Hepatocyte (in vitro differentiated cells): ENCODE measurements at places on chromosomes 7 and 10. TPM values are rescaled to one million over a fixed set of nuclear protein-coding genes. Genes with fewer than 3 reads are reported as not detected.

- H3K27me3 ChIP-seq = no peaks in the 10 kb centered on the region
- no peak overlapping the region for H3K4me3 ChIP-seq
- H3K27ac ChIP-seq = no peak overlapping the region
- H3K36me3 ChIP-seq = no peaks in the 10 kb centered on the region
- DNase-seq = no peak
- no peaks in the 10 kb centered on the region for H3K4me1 ChIP-seq
Measured at GRCh38 chr7:155762036-155762435, 50.2 kb downstream of the SHH start.

PON3 gene
- not detected in 2 replicates for total RNA-seq

- DNase-seq = no peak
- H3K4me1 ChIP-seq = no peaks in the 10 kb centered on the region
- H3K36me3 ChIP-seq = no peaks in the 10 kb centered on the region
- no peak overlapping the region for H3K27ac ChIP-seq
Measured at GRCh38 chr7:16264036-16264819, 157.1 kb downstream of the CRPPA start.

DNA sequence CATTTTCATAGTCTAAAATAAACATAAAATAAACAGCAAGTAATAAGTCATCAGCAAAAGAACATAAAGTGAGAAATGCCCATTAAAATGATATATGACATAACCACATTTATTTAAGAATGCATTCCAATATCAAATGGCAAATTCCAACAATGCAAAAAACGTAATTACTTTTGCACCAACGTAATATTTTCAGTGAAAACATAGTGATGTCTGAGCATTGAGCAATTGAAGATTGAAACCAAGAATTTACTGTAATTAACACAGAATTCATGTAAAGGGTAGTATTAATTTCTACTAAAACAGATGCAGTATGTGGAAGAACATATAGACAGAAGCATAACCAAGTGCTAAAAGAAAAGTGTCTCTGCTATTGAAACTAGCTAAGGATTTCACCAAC is 123.0 kb upstream of the TNS3 start:
- H3K4me1 ChIP-seq = no peaks in the 10 kb centered on the region
- no peak overlapping the region for H3K27ac ChIP-seq
- H3K27me3 ChIP-seq = no peaks in the 10 kb centered on the region

DNA sequence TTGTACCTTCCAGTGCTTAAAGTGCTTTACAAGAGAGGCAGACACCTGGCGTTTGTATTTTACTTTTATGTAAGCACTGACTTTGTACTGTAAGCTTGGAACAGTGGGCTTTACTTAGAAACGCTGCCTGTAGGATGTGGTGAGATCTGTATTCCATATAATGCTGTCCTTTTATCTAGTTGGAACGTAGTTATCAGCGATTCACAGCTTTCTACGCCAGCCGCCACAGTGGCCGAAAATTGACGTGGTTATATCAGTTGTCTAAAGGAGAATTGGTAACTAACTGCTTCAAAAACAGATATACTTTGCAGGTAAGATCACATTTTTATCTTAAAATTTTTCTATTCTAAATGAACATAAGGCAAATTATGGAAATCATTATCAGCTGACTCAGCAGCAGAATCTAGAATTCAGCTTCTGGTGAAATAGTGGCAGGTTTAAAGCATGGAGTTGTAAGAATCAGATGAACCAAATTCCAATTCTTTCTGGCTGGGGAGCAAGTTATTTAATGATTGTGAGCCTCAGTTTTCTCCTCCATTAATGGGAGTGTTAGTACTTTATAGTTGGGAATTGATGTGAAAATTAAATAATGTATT is 91.5 kb downstream of the CUL1 start:
- H3K27ac ChIP-seq = no peak overlapping the region
- H3K4me3 ChIP-seq = no peak overlapping the region
- H3K36me3 ChIP-seq = no peaks in the 10 kb centered on the region

CH25H gene
- 3.9 and 8.8 TPM in 2 replicates for total RNA-seq

DNA sequence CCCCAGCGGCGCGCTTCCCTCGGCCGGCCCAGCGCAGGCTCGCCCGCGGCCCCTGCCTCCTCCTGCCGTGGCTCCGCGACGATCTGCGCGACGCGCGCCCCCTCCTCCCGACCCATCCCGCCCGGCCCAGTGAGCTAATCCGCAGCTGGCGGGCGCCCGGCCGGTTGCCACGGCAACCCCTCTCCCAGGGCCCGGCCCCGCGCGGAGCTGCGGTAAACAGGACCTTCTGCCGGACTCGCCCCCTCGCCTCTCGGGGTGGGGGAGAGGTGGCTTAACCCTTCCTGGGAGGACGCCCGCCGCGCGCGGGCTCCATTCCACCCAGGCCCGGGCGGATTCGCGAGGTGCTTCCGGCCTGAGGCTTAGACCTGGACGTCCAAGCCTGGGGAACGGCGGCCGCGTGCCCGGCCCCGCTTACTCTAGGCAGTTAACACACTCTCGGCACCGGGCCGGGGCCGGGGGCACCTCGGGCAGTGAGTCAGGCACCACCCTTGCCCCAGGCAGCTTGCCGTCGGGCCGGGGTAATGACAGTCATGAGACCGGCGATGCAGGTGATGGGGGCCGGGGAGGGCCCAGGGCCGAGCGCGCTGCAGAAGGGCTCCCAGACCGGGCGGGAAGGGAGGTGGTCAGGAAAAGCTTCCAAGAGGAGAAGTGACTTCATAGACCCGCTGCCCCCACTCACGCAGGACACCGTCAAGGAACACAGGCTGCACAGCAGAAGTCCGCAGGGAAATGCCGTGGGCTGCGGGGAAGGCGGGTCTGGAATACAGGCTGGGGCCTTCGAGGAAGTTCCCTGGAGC is at the start of gene DENND2A:
DENND2A (minus strand) TSS at position 87 of the 797 bp plus-strand sequence. CDS start 38,416 bp downstream, outside the sequence.
- no peaks in the 10 kb centered on the region for H3K36me3 ChIP-seq
- H3K4me1 ChIP-seq = peaks cover 25% of the 10 kb centered on the region
- peaks cover 6% of the 10 kb centered on the region for H3K27me3 ChIP-seq
- peak within 1 kb of the TSS; percentile 88 for H3K27ac ChIP-seq

- no peaks in the 10 kb centered on the region for H3K27me3 ChIP-seq
- peaks cover 16% of the 10 kb centered on the region for H3K4me1 ChIP-seq
- H3K27ac ChIP-seq = no peak overlapping the region
- no peak overlapping the region for H3K4me3 ChIP-seq
- H3K36me3 ChIP-seq = no peaks in the 10 kb centered on the region
- DNase-seq = no peak
Measured at GRCh38 chr7:107838816-107839565, 36.0 kb upstream of the SLC26A3 start.

GHRHR gene
- 12.2 TPM in 1 of 2 replicates, not detected in the other for total RNA-seq

DNA sequence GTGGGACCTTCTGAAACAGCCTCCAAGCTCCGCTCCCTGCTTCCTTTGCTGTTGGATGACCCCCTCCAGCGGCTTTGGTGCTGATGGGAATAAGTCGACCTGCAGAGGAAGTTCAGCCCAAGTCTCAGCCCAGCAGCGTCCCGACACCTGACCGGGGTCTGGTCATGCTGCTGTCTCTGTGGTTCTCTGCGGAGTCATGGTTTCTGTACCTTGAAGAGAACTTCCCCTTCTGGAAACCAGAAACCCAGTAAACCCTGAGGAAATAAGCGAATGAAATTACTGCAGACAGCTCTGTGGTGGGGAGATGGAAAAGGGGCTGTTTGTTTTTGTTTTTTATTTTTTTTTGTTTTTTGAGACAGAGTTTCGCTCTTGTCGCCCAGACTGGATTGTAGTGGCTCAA is 18.3 kb upstream of the ZNF12 start:
- H3K27ac ChIP-seq = no peak overlapping the region
- DNase-seq = no peak
- H3K4me1 ChIP-seq = peaks cover 6% of the 10 kb centered on the region
- H3K4me3 ChIP-seq = no peak overlapping the region
- H3K27me3 ChIP-seq = no peaks in the 10 kb centered on the region

DEPP1 gene
- total RNA-seq = 24.0 and 30.6 TPM in 2 replicates

CYP3A4 gene
- total RNA-seq = 29.8 and 43.4 TPM in 2 replicates

DNA sequence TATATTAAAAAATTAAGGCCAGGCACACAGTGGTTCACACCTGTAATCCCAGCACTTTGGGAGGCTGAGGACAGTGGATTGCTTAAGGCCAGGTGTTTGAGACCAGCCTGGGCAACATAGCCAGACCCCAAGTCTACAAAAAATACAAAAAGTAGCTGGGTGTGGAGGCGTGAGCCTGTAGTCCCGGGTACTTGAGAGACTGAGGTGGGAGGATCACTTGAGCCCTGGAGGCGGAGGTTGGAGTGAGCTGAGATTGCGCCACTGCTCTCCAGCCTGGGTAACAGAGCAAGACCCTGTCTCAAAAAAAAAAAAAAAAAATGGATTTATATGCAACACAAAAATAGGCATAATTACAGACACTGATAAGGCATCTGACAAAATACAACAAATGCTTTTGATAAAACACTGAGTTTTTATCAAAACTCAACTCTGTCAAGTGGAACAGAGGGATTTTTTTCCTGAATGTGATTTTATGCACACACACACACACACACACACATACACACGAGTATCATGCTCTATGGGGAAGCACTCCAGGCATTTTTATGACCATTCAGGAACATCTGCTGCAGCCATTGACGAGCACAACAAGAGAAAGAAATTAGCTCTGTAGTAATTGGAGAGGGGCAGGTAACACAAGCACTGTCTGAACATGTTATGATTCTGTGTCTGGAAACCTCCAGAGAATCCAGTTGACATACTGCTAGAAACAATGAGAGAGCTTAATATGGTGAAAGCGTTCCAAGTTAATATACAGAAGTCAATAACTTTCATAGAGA is 193.1 kb downstream of the WDR37 start:
- no peaks in the 10 kb centered on the region for H3K27me3 ChIP-seq
- H3K4me3 ChIP-seq = no peak overlapping the region
- H3K36me3 ChIP-seq = no peaks in the 10 kb centered on the region
- H3K4me1 ChIP-seq = no peaks in the 10 kb centered on the region
- no peak for DNase-seq

GRCh38 chr7:112097524-112097923 is 108.7 kb downstream of the DOCK4 start:
- no peak overlapping the region for H3K27ac ChIP-seq
- DNase-seq = no peak
- no peaks in the 10 kb centered on the region for H3K36me3 ChIP-seq
- no peak overlapping the region for H3K4me3 ChIP-seq
- no peaks in the 10 kb centered on the region for H3K27me3 ChIP-seq

GRCh38 chr10:100878291-100878910 is 34.4 kb upstream of the SLF2 start:
- peaks cover 39% of the 10 kb centered on the region for H3K4me1 ChIP-seq
- H3K27me3 ChIP-seq = peaks cover 3% of the 10 kb centered on the region
- H3K27ac ChIP-seq = no peak overlapping the region
- no peak overlapping the region for H3K4me3 ChIP-seq

DNA sequence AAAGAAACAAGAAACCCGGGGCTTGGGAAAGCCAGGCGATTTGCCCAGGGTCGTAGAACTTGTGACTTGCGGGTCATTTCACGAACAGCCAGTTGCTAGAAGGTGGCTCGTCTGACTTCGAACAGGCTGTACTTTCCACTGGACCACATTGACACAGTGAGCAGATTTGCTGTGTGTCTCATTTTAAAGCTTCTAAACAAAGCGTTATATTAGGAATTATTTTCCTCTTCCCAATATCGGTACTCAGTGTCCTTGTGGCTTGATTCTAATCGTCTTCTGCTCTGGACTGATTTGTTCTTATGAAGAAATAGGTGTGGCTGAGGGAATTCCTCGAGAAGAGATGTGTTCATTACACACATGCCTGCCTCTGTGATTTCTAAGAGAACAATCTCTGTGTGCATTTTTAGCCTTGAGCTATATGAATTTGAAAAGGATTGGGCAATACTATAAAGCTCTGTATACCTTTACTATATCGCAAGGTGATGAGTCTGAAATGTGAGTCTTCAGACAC is 150.0 kb upstream of the PRR15 start:
- H3K4me3 ChIP-seq = no peak overlapping the region
- no peaks in the 10 kb centered on the region for H3K36me3 ChIP-seq
- peaks cover 6% of the 10 kb centered on the region for H3K4me1 ChIP-seq
- no peaks in the 10 kb centered on the region for H3K27me3 ChIP-seq
- no peak for DNase-seq
- H3K27ac ChIP-seq = peak overlapping the region; percentile 20

EEPD1 gene
- total RNA-seq = 7.7 and 8.8 TPM in 2 replicates

DNA sequence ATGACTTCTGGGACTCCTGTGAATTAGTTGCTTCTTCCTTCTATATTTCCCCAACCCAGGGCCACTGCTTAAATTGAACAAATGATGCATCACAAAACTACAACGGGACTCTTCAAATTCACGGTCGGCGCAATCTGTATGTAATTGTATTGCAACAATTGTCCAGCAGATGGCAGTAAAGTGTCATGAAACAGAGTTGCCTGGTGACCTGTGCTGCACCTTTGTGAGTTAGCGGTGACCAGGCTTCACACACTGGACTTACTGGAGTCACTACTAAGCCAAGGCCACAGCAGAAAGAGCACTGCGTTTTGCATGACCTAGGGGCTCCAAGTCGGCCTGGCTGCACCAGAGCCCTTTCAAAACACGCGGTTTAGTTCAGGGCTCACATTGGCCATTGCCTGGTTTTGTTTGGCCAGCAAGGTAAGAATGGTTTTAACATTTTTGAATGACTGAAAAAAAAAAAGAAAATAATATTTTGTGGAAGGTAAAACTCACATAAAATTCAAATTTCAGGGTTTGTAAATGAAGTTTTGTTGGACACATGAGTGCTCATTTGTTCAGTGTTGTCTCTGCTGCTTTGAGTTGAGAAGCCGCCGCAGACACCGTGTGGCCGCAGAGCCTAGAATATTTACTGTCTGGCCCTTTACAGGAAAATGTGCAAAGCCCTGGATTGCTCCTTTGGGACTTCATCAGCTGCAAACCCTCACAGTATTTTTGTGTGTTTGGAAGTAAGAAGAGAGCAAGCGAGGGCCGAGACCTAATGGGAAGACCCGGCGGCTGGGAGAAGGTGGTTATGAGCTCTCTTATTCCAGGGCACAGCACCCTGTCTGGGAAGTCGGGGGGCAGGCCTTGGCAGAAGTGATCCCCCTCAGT is 23.2 kb upstream of the ZNF32 start:
- H3K27ac ChIP-seq = no peak overlapping the region
- no peaks in the 10 kb centered on the region for H3K36me3 ChIP-seq
- H3K27me3 ChIP-seq = peaks cover 10% of the 10 kb centered on the region
- peak; percentile 83 for DNase-seq
- H3K4me3 ChIP-seq = no peak overlapping the region

DNA sequence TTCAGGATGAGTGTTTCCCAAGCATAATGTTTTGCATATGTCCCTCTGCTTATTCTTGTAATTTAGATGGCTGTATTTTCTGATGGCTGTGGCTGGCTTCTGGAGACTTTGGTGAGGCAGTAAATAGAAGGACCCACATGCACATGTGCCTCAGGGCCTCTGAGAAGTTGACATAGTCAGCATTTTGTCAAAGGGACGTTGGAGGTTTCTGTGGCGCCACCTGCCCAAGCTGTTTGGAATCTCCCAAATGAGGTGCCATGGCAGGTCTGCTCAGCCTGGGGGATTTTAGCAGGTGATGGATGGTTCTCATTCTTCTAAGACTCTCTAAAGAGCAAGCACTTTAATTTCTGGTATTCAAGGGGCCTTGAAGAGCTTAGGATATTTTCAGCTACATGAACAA is 29.8 kb downstream of the C10orf120 start:
- H3K27me3 ChIP-seq = peaks cover 14% of the 10 kb centered on the region
- no peaks in the 10 kb centered on the region for H3K4me1 ChIP-seq
- H3K36me3 ChIP-seq = no peaks in the 10 kb centered on the region

- H3K4me1 ChIP-seq = no peaks in the 10 kb centered on the region
- no peaks in the 10 kb centered on the region for H3K27me3 ChIP-seq
- no peaks in the 10 kb centered on the region for H3K36me3 ChIP-seq
- DNase-seq = no peak
- no peak overlapping the region for H3K27ac ChIP-seq
Measured at GRCh38 chr10:71779641-71780040, 6.3 kb upstream of the VSIR start.

GRCh38 chr7:149321978-149322541 is 60.1 kb downstream of the ZNF783 start:
- H3K27me3 ChIP-seq = no peaks in the 10 kb centered on the region
- no peak overlapping the region for H3K4me3 ChIP-seq
- H3K27ac ChIP-seq = no peak overlapping the region
- H3K36me3 ChIP-seq = no peaks in the 10 kb centered on the region
- H3K4me1 ChIP-seq = no peaks in the 10 kb centered on the region

SORBS1 gene
- total RNA-seq = 33.1 and 40.2 TPM in 2 replicates
